ENCODE measurements at places on chromosomes 7 and 10. TPM values are rescaled to one million over a fixed set of nuclear protein-coding genes. Genes with fewer than 3 reads are reported as not detected.

Gene MINDY4
- total RNA-seq: 2.9 TPM

Gene FRMPD2
- total RNA-seq: 0.16 TPM

Gene ETV1
- 8.5 TPM for total RNA-seq

Gene IFIT1B
- total RNA-seq: not detected

Gene SPAG6
- total RNA-seq: 0.47 TPM

Gene FANK1
- 1.6 TPM for total RNA-seq

Gene CD36
- 17.4 TPM for total RNA-seq

DNA sequence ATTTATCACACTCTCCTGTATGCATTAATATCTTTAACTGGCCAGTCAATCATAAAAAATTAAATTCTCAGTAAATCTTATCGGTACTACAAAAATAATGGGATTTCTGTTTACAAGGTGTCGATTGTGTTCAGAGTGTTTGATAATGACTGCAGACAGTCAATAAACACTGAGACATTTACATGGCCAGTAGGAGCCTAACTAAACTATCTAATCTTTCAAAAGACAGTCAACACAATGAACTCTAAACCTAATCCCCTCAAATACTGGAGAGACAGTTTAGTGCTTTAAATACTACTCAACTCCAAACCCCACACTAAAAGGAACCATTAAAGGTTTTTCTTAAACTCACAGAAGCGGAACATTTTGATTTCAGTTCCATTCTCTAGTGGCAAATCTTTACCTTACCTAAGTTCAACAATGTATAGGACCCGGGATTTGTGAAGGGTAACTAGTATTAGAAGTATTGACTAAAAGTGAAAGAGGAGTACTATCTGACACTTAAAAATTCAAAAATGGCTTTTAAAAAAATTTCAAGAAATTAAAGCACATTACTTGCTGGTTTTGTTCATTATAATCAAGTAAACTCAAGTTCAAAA, 37.3 kb upstream of the EXOC6 start:
- DNase-seq: no peak

DNA sequence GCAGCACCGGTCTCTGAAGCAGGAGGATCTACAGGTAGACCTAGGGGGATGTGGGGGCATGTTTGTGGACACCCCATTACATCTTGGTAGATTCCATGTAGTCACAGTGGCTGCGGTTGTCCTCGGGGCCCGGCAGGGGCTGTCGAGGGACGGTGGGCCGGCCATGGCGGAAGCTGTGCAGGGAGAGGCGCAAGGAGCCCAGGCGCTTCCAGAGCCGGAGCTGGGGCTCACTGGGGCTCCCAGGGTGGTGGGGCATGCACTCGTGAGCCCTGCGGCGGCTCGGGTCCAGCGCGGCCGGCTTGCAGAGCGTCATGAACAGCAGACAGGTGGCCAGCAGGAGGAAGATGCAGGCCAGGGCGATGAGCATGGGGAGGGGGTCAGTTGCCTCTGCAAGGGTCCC, 3.7 kb downstream of the C10orf105 start:
- no peak for DNase-seq

DNA sequence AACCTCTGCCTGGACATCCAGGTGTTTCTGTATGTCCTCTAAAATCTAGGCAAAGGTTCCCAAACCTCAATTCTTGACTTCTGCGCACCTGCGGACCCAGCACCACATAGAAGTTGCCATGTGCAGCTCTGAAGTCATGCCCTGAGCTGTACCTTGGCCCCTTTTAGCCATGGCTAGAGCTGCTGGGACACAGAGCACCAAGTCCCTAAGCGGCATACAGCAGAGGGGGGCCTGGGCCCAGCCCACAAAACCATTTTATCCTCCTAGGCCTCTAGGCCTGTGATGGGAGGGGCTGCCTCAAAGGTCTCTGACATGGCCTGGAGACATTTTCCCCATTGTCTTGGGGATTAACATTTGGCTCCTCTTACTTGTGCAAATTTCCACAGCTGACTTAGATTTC, 14.6 kb downstream of the TMEM243 start:
- DNase-seq: no peak

DNA sequence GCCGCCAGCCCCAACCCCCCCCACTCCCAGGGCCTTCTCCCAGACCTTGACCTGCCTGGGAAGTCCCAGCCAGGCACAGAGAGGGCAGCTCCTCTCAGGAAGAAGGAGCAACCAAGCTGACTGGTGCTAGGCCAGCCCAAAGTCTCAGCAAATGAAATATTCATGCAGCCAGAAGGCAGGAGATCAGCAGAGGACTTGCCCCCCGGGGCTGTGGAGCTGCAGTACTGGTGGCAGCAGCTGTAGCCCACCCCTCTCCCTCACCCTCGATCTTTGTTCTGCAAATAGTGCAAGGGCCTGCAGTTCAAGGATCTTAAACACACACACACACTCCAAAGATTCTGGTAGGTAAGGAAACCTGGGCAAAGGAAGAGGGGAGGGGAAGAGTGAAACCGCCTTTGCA, 3.5 kb upstream of the SRRM3 start:
- DNase-seq: no peak

DNA sequence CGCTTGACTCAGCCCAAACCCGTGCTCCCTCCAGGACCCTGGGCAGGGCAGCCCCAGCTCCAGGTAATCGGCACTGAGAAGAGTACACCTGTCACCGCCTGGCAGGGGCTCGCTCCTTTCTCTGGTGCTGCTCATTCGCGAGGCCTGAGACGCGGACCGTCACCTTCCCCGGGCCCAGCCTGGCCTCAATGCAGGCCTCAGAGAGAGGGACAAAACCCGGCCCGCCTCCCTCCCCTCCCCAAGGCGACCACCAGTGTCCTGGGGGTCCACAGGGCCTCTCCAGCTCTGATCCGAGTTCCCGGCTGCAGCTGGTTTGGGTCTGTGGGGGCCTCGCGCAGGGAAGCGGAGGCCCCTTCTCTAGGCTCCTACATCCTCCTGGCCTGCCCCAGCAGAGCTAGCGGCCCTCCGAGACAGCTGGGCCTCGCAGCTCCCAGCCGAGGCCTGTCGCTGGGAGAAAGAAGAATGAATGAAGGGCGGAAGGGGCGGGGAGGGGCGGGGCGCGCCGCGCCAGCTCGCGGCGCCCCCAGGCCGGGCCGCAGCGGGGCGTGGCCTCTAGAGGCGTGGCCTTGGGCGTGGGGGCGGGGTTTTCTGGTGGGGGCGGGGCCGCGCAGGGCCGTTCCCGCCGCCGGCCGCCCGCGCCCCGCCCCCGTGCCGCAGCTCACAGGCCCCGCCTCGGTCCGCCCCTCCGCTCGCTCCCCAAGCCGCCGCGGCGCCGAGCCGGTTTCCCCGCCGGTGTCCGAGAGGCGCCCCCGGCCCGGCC, at the start of gene LIMK1:
LIMK1 (plus strand) TSS at position 688 of the 760 bp plus-strand sequence. CDS start 187 bp downstream, outside the sequence.
- DNase-seq: peak; percentile 77

GRCh38 chr10:69629897-69630650, at the start of gene FAM241B:
FAM241B (plus strand) TSS chr10:69630247; CDS start chr10:69631744, 1,497 bp downstream.
- DNase-seq: peak; percentile 78

- DNase-seq: no peak
Observed at GRCh38 chr7:5408777-5409176, 14.9 kb downstream of the TNRC18 start.

- DNase-seq: no peak
Observed at GRCh38 chr10:101595591-101596433, 7.7 kb downstream of the DPCD start.

- peak; percentile 43 for DNase-seq
Observed at GRCh38 chr10:50417886-50418830, 166.8 kb upstream of the ASAH2 start.

- DNase-seq: peak; percentile 76
Observed at GRCh38 chr10:5965266-5965665, 12.1 kb downstream of the IL15RA start.

GRCh38 chr7:75639071-75639885, 99.5 kb downstream of the HIP1 start:
- DNase-seq: peak; percentile 37

- DNase-seq: no peak
Observed at GRCh38 chr10:123997486-123998196, 95.8 kb downstream of the CHST15 start.

DNA sequence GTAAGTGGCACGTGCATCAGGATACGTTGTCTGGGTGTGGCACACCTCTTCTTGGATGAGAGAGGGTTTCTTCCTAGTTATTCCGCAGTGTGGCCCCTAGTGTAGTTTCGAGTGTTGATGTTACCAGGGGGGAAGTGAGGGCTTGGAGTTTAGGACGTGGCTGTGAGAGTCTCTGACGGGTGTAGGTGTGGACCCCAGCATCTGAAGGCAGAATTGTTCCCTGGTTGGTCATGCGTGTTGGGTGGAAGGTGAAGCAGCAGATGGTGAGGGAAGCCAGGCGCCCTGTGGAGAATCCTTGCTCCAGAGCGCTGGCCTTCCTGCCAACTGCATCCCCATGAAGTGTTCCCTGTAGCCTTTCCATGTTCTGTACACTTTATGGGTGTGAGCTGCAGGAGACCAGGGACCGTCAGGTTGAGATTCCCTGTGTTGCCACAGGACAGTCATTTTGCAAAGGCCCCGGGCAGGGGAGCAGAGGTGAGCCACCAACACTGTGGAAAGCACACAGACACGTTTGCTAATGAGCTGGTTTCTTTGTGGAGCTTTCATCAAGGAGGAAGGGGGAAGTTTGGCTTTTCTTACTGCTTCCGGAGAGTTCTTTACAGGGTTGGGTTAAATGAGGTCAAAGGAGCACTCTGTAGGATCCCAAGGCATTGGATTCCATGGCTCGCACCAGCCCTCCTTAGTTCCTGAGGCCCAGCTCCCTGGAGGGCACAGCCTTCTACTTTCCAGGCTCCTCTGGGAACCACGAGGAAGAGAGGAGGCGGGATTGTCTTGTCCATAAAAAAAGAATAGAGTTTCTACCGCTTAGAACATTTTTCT, 32.0 kb downstream of the TSPAN14 start:
- no peak for DNase-seq

- no peak for DNase-seq
Observed at GRCh38 chr10:57141708-57142107, 780.6 kb upstream of the ZWINT start.

DNA sequence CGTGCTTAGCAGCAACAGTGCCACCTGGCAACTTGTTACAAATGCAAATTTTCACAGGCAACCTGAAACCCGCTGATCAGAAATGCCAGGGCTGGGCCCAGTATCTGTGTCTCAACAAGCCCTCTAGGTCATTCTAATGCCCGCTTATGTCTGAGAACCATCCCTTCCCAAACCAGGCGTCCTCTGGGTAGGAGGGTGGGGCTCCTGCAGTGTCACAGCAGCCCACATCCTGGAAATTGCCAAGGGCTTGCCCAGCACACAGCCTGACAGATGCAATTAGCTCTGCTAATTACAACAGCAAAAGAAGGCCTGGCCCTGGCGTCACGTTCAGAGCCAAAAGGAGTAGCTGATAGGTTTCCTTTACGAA, 15.9 kb downstream of the ITPRIP start:
- no peak for DNase-seq

Data from pancreas (tissue), 10 donors.